Kidney tubule cell (primary cell): ENCODE measurements at places on chromosomes 2 and 18.

- no peak for DNase-seq
Observed at GRCh38 chr2:20823917-20824316, 1.0 kb upstream of the LDAH start.

DNA sequence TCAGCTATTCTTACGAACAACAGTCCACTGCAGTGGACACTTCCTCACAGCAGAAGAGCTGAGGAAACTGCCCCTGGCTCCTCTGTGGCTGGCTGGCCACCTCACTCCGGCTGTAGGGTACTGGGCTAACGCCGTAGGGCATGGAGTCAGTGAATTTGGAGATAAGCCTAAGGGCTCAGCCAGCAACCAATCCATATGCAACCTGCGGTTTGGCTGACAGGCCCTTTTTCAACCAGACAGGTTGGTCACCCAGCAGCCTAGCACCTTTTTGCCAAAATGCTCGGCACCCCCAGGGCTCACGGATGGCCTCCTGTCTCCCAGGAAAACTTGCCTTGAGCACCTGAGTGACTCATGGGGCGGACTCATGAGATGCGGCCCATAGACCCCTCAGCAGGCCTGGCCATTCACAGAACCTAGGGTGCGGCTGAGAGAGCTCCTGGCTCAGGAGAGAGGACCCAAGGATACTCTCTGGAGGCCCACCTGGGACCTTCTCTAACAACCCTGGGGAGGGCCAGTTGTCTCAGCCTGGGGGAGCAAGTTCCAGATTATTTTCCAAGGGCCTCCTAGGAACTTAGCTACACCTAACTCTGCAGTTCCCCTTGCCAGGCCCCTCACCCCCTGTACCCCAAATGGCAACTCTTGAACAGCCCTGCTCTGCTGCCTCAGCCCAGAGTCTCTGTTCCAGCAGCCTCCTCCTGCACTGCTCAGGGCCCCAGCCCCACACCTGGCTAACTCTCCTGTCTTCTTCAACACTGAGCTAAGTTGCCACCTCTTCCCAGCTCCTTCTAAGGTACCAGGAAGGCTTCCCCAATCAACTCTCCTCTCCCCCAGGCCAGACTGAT lies 252.1 kb downstream of the CYP26B1 start:
- DNase-seq, result no peak

- no peak for DNase-seq
Observed at GRCh38 chr18:37869051-37869450, 303.5 kb upstream of the CELF4 start.

GRCh38 chr2:235421618-235422017 lies 72.2 kb upstream of the AGAP1 start:
- no peak for DNase-seq

- DNase-seq, result peak; percentile 44
Observed at GRCh38 chr18:286515-287310, 18.9 kb upstream of the THOC1 start.

GRCh38 chr2:235095569-235095968 lies 143.8 kb downstream of the SH3BP4 start:
- DNase-seq, result peak; percentile 11

DNA sequence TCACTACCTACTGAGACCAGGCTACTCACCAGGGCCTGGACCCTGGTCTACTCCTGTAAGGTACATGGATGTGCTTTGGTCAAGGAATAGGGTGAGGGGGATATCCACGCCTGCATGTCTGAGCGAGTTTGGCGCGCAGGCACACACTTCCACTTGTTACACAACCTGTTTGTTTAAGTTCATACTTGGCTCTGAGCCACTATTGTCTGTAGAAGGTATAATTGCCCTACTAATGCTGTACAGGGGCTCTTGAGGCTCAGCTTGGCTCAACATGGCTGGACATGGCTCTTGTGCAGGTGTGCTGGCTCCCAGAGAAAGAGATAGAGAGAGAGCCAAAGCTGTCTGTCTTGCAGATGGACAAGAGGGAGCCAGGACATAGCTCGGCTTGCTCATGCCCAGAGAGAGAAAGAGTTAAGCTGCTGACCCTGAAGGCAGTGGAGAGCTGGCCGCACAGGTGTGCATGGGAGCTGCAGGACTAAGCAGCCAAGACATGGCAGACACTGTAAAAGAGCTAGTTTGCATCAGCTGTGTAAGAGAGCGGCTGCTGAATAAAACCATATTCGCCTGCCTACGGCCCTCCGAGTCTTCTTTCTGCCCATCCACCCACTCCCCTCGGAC lies 35.2 kb downstream of the NPPC start:
- DNase-seq, result no peak

DNA sequence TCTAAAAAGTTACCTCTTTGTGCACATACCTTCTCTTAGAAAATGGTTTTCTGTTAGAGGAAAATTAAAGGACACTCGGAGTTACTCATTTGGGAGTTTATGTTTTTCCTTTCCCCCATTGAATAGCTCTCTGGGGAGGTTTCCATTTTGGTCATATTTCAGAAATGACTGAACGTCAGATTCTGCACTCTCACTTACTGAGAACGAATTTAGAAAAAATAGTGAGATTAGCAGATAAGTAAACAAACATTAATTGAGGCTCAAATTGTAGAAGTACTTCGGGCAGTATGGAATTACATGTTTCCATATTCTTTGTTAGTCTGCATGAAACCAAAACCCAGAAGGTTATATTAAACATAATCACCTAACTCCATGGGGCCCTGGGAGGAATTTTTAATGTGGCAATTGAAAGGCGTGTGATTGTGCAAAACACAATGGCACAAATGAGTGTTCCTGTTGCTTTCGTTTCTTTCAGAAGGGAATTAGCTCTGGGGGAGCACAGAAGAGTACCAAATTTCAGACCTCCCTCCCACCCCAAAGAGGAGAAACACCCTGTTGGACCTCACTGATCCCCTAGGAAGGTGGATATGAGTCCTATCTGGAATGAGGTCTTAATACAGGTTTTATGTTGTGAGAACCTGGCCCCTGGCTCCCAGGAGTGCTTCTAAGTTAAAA lies 212.3 kb downstream of the BCL2 start:
- DNase-seq, result no peak

DNA sequence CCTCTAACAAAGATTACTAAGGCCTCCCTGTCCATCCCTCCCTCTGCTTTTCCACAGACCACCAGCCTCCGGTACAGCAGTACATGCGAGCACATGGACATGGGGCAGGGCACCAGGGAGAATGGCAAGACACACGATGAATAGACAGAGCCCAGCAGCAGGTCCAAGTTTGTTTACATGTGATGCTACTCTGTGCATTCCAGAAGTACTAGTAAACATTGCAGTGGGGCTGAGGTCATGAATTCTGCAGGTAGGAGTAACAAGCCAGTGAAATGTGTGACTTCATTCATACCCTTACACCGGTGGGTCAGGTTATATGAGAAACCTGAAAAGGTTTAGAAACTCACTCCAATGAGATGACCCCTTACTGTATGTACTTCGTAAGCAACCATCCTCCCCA lies 205.7 kb downstream of the BCL11A start:
- DNase-seq, result peak; percentile 15

- DNase-seq, result no peak
Observed at GRCh38 chr2:33042265-33042664, 95.5 kb downstream of the LTBP1 start.

DNA sequence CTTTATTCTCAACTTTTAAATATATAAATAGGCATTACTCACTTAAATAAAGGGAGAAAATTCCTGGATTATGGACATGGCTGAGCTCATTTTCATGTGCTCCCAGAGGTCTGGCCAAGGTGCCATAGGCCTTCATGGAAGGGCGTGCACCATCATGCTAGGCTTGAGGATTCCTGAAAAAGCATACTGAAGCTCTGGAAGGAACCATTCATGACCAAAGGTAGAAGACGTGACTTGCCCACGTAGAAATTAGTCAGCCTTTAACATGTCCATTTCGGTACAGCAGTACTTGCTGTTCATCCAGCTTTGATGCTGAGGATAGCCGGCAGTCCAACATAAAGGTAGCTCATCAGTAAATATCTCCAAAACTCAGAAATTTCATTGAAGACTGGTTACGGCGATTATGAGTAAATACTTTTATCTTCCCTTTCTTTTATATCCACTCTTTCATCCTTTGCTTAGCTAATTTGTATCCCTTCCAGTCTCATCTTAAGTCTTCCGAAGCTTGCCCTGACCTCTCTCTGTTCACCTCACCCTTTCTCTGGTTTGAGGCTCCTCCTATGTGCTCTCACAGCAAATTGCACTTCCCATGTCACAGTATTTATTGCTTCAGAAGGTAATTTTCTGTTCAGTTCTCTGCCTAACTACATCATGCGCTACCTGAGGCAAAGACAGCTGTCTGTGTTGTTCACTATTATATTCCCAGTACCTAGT lies 32.3 kb upstream of the ASNSD1 start:
- no peak for DNase-seq

GRCh38 chr2:241867776-241868420 lies 1.6 kb upstream of the RTP5 start:
- no peak for DNase-seq

DNA sequence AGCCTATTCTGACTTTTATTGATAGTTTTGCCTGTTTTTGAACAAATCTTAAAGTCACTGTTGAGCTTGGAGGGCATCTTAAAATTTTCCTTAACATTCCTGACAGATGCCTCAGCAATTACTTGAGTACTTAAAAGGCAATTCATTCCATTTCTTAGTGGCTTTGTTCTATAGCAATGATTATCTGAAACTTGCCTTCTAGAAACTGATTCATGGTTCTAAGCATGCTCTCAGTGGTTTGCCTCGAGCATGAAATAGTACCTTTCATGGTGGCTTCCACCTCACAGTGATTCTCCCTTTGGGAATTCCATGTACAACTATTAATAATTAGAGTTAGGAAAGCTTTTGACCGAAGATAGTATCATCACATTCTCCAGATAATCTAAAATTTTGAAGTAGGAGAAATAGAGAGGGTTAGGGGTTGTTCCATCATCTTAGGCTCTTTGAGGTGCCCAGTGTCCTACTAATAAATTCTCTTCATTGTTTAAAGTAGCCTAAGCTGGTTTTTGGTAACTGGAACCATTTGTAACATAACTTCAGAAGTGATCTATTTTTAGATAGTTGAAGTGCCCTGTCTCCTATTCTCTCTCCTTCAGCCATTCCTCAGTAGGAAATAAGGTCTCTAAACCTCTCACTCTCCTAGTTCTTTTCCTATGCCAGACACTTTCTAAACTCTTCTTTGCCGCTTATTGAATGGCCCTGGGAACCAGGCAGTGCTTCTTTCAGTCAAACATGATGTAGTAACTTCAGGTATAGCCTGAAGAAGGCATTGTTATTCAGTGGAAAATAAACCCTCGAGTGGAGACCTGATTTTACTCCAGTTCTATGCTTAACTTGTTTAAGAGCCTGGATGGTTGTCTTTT lies 156.1 kb downstream of the HAUS1 start:
- DNase-seq, result peak; percentile 97

- DNase-seq, result peak; percentile 60
Observed at GRCh38 chr2:152611458-152612231, 105.6 kb downstream of the PRPF40A start.

GRCh38 chr2:83665894-83666293 lies 793.2 kb downstream of the SUCLG1 start:
- no peak for DNase-seq
